ENCODE measurements at places on chromosomes 3 and 15. TPM values are rescaled to one million over a fixed set of nuclear protein-coding genes. Genes with fewer than 3 reads are reported as not detected.

- no peak overlapping the region for H3K4me3 ChIP-seq
- no peaks in the 10 kb centered on the region for H3K27me3 ChIP-seq
- DNase-seq = no peak
- H3K27ac ChIP-seq = no peak overlapping the region
- no peaks in the 10 kb centered on the region for H3K4me1 ChIP-seq
- no peaks in the 10 kb centered on the region for H3K36me3 ChIP-seq
Observed at GRCh38 chr3:143455480-143455879, 335.9 kb downstream of the CHST2 start.

- no peak for DNase-seq
- peaks cover 13% of the 10 kb centered on the region for H3K27me3 ChIP-seq
- H3K36me3 ChIP-seq = peaks cover 3% of the 10 kb centered on the region
Observed at GRCh38 chr15:31263751-31264558, 62.7 kb upstream of the KLF13 start.

GRCh38 chr3:194117104-194117845, 18.7 kb upstream of the HES1 start:
- H3K36me3 ChIP-seq = no peaks in the 10 kb centered on the region
- H3K4me1 ChIP-seq = peaks cover 4% of the 10 kb centered on the region
- no peak for DNase-seq
- peaks cover 10% of the 10 kb centered on the region for H3K27me3 ChIP-seq
- H3K4me3 ChIP-seq = no peak overlapping the region

DNA sequence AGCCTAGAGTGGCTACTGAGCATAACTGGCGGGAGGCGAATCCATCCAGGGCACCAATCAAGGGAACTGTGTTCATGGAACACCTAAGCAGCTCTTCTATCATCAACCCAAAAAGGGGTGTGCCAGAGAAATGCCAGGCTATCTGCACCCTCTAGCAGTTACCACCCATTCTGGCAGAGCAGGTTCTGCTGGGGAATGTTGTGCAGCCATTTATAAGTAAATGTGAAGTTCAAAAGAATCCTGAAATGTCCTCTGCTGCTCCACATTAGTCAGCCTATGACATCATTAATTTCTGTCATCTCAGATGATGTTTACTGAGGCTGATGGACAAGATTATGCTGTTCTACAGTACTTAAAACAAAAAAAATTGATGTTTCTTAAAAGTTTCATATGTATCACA, 7.7 kb downstream of the SKIC8 start:
- DNase-seq = no peak
- H3K36me3 ChIP-seq = peaks cover 13% of the 10 kb centered on the region
- H3K27me3 ChIP-seq = no peaks in the 10 kb centered on the region
- no peaks in the 10 kb centered on the region for H3K4me1 ChIP-seq
- no peak overlapping the region for H3K27ac ChIP-seq
- H3K4me3 ChIP-seq = no peak overlapping the region

DNA sequence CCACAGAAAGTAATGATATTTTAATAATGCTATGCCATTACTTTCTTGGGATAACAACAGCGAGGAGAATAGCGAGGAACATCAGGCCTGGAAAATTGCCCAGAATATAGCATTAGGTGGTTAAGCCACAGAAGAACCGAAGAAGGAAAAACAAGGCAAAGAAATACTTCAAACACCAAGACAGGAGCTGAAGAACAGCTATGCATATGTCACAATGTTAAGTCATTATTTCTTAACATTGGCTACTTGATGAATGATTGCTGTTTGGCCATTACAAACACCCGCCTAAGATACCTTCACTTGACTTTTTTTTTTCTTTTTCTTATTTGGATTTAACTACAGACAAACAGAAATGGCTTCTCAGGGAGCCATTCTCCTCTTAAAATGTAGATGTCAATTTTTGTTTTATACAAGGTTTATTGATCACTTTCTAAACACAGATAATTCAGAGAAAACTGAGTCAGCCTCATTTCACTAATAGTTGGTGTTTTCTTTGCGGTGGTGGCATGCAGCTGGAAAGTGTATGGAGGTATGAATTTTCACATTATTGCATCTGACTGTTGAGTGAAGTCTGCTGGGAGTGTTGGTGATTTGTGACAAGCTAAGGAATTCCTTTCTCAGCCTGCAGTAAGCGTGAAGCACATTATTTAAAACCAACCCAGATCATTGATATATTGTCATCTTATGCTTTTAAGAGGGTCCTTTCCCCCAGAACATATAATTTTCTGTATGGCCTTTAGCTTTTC, 705.7 kb upstream of the NR2F2 start:
- no peak for DNase-seq
- H3K27ac ChIP-seq = no peak overlapping the region
- H3K4me3 ChIP-seq = no peak overlapping the region
- H3K4me1 ChIP-seq = peaks cover 16% of the 10 kb centered on the region
- H3K36me3 ChIP-seq = no peaks in the 10 kb centered on the region
- H3K27me3 ChIP-seq = no peaks in the 10 kb centered on the region

DNA sequence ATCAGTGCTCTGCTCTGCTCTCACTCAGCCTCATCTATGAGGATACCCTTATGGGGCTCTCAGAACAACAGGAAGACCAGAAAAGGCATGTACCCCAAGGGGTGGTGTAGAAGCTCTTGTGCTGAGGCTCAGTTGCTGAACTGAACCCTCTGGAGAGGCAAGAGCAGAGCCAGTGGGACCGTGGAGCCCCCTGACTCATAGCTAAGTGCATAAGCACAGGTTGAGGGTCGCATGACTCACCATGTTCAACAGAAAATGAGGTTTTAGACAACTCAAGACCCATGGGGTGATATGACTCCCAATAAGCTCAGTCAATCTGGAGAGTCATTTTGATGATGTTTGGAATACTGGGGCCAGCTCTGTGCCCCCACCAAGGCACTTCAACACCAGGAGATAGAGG, 37.3 kb downstream of the CRYGS start:
- peaks cover 18% of the 10 kb centered on the region for H3K4me1 ChIP-seq
- H3K27me3 ChIP-seq = no peaks in the 10 kb centered on the region
- H3K36me3 ChIP-seq = no peaks in the 10 kb centered on the region
- no peak overlapping the region for H3K4me3 ChIP-seq

DNA sequence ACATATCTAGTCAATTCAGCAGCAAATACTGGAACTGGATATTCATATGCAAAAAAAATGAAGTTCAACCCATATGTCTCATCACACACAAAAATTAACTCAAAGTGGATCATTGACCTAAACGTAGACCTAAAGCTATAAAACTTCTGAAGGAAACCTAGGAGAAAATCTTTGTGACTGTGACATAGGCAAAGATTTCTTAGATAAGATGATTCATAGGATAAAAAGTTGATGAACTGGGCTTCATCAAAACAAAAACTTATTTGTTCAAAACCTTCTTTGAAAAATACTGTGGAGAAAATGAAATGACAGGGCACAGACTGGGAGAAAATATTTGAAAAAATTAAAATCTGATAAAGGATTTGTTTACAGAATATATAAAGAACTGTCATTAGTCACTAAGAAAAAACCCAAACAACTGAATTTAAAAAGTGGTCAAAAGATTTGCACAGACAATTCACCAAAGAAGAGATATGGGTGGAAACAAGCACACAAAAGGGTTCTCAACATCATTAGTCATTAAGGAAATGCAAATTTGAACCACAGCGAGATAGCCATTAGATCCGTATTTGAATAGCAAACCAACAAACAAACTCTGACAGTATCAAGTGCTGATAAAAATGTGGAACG, 62.8 kb downstream of the ITGB5 start:
- peaks cover 4% of the 10 kb centered on the region for H3K36me3 ChIP-seq
- H3K4me1 ChIP-seq = peaks cover 14% of the 10 kb centered on the region
- no peak overlapping the region for H3K4me3 ChIP-seq
- H3K27ac ChIP-seq = no peak overlapping the region

- no peaks in the 10 kb centered on the region for H3K36me3 ChIP-seq
- H3K4me3 ChIP-seq = no peak overlapping the region
- H3K27me3 ChIP-seq = no peaks in the 10 kb centered on the region
Observed at GRCh38 chr3:161559177-161559998, 62.8 kb downstream of the OTOL1 start.

The CLSTN2 gene
- total RNA-seq = 0.74 TPM
